SK-N-SH (cell line): ENCODE measurements at places on chromosomes 1 and 21. TPM values are rescaled to one million over a fixed set of nuclear protein-coding genes. Genes with fewer than 3 reads are reported as not detected.

The OLFML2B gene
- 5.7 and 7.3 TPM in 2 replicates for polyA plus RNA-seq

The CRB1 gene
- 0.13 and 0.18 TPM in 2 replicates for polyA plus RNA-seq

The RIMKLA gene
- 0.08 and 0.13 TPM in 2 replicates for polyA plus RNA-seq

The CD244 gene
- polyA plus RNA-seq: not detected in 2 replicates

The TEKT2 gene
- 1.0 and 1.2 TPM in 2 replicates for polyA plus RNA-seq

The TMEM82 gene
- not detected in 2 replicates for polyA plus RNA-seq

The DAB1 gene
- 2.3 and 2.9 TPM in 2 replicates for polyA plus RNA-seq

The SYTL1 gene
- polyA plus RNA-seq: 2.0 and 3.0 TPM in 2 replicates

The TAS1R1 gene
- not detected in 2 replicates for polyA plus RNA-seq

The HIVEP3 gene
- 6.2 and 6.4 TPM in 2 replicates for polyA plus RNA-seq

The INPP5B gene
- 10.5 and 12.3 TPM in 2 replicates for polyA plus RNA-seq

The ALX3 gene
- polyA plus RNA-seq: not detected in 2 replicates

The SUMO3 gene
- polyA plus RNA-seq: 89.0 and 125 TPM in 2 replicates

The SH3D21 gene
- polyA plus RNA-seq: 1.6 and 1.8 TPM in 2 replicates

The APP gene
- 780 and 789 TPM in 2 replicates for polyA plus RNA-seq

The SLAMF6 gene
- polyA plus RNA-seq: not detected in 2 replicates

The PCNX2 gene
- 10.6 and 11.2 TPM in 2 replicates for polyA plus RNA-seq
